Stimulated activated CD8-positive, alpha-beta memory T cell treated with anti-CD3 and anti-CD28 coated beads, Interleukin-7, amount 100 ng/mL, for 48 hours (primary cell): ENCODE measurements at places on chromosomes 7 and 10.

DNA sequence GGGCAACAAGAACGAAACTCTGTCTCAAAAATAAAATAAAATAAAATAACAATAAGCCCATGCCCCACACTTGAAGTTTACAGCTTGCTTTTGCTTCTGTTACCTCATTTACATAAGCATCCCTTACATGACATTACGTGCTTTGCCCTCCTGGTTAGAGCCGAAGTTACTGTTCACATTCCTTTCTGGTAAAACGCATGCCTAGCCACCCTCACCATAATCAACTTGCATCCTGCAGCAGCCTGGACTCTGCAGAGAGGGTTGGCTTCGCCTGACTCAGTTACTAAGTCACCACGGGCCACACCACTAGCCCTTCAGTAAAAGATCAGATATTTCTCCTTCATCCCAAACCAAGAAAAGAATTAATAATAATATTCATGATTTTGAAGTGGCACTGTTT is 736.0 kb upstream of the AUTS2 start:
- no peak for DNase-seq

DNA sequence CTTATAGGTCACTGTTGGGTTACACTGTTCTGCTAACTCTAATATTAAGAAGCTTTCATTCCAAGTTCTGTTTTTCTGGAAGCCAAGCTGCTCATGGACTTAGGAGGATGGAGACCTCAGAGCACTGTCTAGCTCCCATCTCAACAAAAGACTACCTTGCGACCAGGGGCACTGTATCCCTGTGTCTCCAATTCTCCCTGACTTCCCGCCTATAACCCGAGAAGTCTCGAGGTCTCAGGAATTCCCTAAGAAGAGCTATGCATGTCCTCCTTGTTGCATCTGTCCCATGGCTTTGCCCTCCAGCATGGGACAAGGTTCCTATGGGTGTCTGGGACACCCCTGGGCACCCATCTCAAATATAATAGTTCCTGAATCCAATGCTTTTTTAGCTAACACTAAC is 31.2 kb downstream of the BTBD16 start:
- no peak for DNase-seq

DNA sequence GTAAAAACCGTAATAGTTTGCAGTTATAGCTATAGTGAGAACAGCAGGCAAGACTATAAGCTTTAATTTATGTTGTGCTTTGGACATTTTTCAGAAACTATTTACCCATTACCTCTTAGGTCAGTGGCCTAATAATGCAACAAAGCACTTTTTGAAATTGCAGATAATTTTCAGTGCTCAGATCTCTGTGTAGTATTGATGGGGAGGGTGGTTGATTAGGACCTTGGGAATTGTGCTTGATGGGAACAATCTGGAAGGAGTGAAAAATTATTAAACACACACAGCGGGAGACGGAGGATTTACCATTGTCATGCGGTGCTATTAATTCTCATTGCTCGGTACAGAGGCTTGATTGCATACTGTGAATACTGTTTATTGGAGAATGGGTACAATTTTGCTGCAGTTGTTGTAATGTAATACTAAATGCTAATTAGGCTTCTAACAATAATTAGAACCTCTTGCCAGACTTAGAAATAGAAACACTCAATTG is 304.8 kb downstream of the LRMDA start:
- no peak for DNase-seq

GRCh38 chr7:80656029-80656428 is 17.6 kb downstream of the CD36 start:
- no peak for DNase-seq

- no peak for DNase-seq
Measured at GRCh38 chr7:12102126-12102525, 109.0 kb upstream of the TMEM106B start.

- no peak for DNase-seq
Measured at GRCh38 chr10:102610441-102610887, 33.8 kb upstream of the TRIM8 start.

DNA sequence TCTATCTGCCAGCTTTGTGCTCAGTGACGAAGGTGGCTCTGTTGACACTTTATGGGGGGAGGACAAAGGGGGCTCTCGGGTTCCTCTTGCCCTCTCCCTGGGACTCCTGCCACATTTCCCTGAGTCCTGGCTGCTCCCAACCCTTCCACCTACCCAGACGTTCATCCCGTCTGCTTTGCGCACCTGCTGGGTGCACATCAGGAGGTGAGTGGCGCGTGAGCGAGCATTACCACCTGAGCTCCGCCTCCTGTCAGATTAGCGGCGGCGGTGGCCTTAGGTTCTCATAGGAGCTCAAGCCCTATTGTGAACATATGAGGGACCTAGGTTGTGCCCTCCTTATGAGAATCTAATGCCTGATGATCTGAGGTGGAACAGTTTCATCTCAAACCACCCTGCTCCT is 137.2 kb downstream of the DYNC2I1 start:
- DNase-seq, result no peak

- DNase-seq, result no peak
Measured at GRCh38 chr7:131845573-131846314, 289.3 kb upstream of the PODXL start.

DNA sequence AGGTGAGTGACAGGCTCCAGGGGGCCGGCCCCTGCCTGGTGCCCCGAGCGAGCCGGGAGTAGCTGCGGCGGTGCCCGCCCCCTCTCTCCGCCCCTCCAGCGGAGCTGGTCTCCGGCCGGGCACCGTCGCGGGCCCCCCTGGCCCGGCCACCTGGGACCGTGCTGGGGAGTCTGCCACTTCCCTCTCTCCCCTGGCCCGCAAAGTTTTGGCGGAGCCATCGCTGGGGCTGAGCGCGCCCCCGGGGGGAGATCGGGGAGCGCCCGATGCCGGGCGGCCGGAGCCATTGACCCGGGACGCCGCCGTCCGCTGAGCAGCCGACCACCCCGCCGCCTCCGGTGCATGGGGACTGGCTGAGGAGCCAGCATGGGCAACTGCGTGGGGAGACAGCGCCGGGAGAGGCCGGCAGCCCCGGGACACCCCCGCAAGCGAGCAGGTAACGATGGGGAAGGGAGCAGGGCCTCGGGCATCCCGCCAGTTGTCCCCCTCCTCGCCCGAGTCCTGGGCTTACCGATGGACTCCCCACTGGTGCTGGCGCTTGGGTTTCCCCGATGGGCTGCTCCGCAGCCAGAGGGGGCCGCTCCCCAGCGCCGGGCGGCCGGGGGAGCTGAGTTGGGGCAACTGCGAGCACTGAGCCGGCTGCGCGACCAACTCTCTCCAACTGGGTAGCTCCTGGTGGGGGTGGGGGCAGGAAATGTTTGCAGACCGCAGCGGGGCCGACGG is at the start of gene UBTD1:
Gene UBTD1, plus strand, starts transcription at position 84 of the 720 bp plus-strand sequence. Its CDS starts 280 bp downstream, at position 364.
- DNase-seq, result no peak

GRCh38 chr10:57579926-57580325 is 687.8 kb downstream of the IPMK start:
- no peak for DNase-seq

DNA sequence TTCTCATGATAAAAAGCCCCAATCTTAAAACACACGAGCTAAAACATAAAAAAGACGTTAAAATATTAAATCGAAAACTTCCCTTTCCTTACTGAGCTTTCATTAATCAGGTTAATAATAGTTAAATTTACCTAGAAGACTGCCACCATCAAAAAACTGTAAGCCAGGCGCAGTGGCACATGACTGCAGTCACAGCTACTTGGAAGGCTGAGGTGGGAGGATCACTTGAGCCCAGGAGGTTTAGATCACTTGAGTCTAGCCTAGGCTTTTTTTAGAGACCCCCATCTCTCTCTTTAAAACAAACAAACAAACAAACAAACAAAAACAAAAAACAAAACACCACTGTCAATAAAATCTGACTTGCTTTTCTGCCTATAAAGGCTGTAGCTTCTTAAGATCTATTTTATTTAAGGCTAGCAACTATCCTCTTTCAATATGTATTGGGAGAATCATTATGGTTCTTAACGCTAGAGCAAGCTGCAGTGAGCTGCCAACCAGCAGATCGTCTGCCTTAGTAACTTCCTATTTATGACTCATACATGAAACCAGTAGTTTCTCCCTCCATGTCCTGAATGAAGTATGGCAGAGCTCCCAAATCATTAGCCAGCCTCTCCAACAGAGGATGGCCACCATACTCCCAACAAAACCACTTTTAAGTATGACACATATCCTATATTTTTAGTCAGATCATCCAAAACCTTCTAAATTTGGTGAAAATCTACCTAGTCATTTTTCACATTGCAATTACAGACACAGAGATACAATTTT is 163.7 kb downstream of the SRPK2 start:
- no peak for DNase-seq

GRCh38 chr10:18683427-18683826 is 24.2 kb downstream of the ARL5B start:
- DNase-seq, result no peak

DNA sequence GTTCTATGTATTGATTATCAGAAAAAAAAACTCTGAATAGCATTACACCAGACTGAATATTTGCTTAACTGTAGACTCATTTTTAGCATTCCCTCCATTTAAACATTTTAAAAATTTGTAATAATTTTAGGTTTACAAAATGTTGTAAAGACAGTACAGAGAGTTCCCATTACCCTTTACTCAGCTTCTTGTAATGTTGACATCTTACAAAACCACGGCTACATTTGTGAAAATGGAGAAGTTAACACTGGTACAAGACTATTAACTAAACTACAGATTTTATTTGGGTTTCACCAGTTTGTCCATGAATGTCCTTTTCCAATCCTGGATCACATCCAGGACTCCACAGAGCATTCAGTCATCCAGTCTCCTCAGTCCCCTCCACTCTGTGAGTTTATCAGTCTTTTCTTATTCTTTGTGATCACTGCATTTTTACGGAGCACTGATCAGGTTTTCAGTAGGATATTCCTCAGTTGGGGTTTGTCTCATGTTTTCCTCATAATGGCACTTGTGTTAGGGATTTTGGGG is 130.0 kb upstream of the EEPD1 start:
- no peak for DNase-seq

- no peak for DNase-seq
Measured at GRCh38 chr7:141366091-141366621, 185.1 kb upstream of the AGK start.

GRCh38 chr10:103733045-103733419 is 122.3 kb downstream of the SH3PXD2A start:
- no peak for DNase-seq

GRCh38 chr7:18513343-18513742 is 17.8 kb downstream of the HDAC9 start:
- DNase-seq, result no peak

GRCh38 chr7:137747359-137748031 is 99.3 kb downstream of the DGKI start:
- no peak for DNase-seq

- no peak for DNase-seq
Measured at GRCh38 chr7:75920431-75921161, 5.6 kb downstream of the POR start.

GRCh38 chr10:47114680-47115186 is 185.3 kb upstream of the GDF10 start:
- DNase-seq, result no peak

DNA sequence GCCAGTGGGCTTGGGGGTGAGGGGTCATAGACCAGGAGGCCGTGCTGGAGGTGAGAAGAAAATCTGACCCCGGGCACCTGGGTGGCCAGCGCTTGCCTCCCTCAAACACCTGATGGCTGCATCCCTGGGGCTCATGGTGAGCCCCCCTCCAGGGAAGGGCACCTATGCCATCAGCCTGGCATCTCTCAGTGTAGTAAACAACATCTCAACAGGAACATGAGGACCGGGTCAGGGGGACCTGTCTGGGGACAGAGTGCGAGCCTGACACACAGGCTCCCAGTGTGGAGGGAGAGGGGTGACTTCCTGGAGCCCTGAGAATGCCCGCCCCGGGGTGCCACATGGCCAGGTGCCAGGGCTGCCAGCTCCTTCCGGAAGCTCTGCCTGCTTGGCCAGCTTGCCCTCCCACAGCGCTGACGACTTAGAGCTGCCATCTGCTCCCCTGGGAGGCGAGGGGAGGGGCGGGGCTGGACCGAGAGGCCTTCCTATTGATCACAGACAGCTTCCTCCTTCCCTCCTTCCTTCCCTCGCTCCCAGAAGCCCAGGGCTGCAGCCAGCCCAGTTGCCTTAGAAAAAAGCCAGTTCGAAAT is 12.3 kb downstream of the STX1A start:
- no peak for DNase-seq

- DNase-seq, result no peak
Measured at GRCh38 chr10:78656417-78657162, 412.2 kb upstream of the ZMIZ1 start.

DNA sequence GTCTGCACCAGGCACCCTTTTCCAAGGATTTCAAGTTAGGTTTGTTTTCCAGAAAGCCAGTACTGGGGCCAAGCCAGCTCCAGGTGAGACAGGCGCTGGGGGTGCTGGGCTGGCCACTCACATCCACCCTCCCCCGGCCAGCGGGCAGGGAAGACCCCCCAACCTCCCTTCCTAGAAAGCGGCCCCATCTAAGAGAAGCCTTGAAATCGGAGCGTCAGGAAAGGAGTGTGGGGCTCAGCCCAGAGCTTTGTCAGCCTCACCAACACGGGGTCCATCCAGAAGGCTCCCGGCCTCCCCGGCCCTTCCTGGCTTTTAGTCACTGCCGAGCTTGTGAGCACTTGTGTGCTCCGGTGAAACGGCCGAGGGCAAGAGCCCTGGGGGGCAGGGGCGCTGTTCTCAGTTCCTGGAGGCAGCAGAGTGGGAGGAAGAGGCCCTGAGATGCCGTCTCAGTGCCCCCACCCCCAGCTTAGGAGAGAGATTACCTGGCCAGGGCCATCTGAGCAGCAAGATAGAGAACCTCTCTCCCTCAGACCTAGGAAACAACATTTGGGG is 39.6 kb downstream of the PDGFA start:
- DNase-seq, result no peak

GRCh38 chr7:77188731-77189437 is 10.7 kb downstream of the FGL2 start:
- no peak for DNase-seq

DNA sequence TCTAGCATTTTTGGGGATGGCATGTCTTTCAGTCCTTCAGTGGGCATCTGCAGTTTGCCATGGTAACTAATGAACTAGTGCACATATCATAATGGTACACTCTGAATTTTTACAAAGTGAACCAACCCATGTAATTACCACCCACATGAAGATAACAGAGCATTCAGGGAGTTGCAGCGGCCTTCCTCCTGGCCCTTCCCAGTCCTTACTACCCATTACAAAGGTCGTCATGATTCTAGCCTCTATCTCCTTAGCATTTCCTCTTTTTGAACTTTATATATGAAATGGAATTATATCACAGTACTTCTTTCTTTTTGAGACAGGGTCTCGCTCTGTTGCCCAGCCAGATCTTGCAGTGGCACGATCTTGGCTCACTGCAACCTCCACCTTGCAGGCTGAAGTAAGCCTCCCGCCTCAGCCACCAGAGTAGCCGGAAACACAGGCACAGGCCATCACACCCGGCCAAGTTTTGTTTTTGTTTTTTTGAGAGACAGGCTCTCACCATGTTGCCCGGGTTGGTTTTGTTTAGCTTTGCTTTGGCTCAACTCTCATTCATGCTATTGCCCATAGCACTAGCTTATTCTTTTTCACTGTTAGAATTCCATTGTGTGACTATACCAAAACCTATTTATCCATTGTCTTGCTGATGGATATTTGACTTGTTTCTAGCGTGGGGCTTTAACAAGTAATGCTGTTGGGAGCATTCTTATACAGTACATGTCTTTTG is 79.2 kb downstream of the APBB1IP start:
- no peak for DNase-seq

- DNase-seq, result no peak
Measured at GRCh38 chr7:148732862-148733261, 34.2 kb downstream of the CUL1 start.

GRCh38 chr10:86446440-86446839 is 75.2 kb downstream of the WAPL start:
- DNase-seq, result no peak

- DNase-seq, result no peak
Measured at GRCh38 chr7:157573244-157573643, 236.4 kb downstream of the DNAJB6 start.
